ENCODE measurements at places on chromosomes 12 and 14.
A peak's percentile ranks its signal among the peaks of the same experiment; 100 is the strongest.

DNA sequence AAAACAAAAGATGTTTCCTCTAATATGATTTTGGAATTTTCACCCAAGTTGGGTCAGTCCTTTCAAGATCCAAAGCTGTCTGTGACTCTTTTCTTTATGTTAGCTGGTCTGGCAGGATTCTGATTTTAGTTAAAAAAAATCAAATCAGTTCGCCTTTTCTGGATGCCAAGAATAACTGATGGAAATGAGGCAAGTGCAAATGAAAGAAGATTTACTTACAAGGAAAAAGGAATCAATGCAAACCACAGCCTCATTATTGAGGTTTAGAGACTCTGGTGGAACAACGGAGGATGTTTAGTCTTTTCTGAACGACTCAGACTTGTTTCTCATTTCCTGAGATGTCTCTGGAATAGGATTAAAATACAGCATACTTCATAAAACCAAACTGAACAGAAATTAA, 117.0 kb upstream of the DYRK2 start:
- no peak for DNase-seq

DNA sequence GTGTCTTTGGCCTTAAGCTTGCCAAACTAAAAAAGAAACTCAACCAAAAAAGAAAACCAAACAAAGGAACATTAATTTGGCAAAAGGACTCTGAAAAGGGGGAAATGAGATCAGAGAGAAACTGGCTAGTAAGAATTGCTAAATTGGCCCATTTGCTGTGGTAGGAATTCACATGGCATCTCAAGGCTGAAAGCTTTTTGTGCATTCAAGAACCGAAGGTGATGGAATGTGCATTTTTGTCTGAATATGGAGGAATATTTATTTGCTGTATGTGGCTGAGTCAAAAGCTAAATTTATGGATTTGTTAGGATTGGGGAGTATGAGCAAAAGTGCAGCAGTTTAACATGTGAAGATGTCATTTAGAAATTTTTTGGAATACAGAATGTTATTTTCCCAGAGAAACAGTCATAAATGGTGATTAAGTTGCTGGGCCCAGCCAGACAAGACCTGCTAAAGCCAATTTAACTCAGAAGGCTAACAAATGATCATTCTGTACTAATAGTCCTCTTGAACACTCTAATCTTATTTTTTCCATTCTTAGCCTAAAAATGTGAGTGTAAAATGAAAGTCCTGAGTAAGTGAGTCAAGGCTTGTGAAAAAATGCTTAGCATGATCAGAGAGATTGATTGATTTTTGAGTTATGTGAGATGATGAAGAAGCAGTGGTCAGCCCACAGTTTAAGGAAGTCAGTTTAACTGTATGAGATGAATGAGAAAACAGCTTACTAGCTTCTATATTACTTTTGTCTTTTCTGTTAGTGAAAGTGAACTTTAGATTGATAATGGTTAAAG, 94.1 kb downstream of the ANO6 start:
- DNase-seq: no peak

DNA sequence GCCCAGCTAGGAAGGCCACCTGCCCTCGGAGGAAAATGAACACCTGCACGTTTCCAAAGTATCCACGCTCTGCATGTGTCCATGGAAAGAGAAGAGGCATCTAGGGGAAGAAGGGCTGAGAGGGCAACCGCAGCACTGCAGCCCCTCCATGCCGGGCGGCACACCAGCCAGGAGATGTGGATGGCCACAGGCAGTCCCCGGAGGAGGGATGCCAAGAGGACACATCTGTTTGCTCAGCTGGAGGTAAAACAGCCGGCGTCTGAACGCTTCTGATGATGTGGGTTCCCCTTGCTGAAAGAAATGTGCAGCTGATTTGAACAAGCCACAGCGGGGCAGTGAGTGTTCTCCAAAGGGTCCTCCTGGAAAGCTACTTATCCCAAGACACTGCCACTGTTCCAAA, 34.0 kb downstream of the CHGA start:
- DNase-seq: no peak

DNA sequence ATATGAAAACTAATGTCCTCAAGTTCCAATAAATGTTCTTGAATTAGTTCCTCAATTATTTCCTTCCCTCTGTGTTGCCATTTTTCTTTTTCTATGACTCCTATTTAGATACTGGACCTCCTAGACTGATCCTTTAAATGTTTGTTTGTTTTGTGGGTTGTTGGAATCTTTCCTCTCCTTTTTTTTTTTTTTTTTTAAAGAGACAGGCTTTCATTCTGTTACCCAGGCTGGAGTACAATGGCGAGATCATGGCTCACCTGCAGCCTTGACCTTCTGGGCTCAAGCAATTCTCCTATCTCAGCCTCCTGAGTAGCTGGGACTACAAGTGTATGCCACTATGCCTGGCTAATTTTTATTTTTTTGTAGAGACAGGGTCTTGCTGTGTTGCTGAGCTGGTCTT, 9.6 kb downstream of the PRKAG1 start:
- DNase-seq: no peak

GRCh38 chr14:104116756-104117340, 21.5 kb upstream of the KIF26A start:
- DNase-seq: peak; percentile 28

DNA sequence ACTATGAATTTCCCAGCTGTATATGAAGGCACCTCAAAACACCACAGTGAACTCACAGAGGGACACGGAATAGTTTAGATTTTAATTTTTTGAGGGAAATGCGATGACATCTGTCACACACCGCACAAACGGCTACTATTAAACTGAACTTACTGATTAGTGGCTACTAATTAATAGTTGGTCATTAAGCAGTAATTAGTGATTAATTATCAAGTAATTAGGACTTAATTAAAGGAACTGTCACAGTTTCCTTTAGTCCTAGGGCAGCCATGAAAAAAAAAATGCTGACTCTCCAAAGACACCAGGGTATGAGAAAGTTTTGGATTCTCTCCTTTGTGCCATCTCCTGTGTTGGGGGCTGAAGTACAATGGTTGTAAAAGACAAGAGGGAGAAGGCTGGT, 2.9 kb downstream of the OAS1 start:
- DNase-seq: no peak

DNA sequence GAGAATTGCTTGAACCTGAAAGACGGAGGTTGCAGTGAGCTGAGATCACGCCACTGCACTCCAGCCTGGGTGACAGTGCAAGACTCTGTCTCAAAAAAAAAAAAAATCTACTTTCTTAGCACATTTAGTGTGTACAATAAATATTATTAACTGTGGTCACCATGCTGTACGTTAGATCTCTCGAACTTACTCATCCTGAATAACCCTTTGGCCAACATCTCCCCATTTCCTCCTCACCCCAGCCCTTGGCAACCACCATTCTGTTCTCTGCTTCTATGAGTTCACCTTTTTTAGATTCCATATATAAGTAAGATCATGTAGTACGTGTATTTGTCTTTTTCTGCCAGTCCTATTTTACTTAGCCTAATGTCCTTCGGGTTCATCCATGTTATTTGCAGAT, 13.4 kb downstream of the FUT8 start:
- no peak for DNase-seq

DNA sequence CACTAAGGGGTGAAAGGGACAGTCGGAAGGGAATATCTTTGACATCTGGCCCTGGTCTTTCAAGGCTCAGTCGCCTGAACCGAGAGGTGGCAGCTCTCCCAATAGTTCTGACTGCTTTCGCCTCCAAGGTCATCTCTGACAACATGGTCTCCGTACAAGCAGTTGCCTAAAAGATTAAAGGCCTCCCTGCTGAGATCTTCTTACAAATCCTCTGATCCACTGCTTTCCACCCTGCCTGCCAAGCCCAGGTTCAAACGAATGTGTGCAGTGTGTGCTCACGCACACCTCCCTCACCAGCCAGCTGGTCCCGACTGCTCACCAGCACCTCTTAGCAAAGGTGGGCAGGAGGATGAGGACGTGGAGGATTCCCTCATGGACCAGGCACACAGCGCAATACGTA, 10.4 kb downstream of the B4GALNT3 start:
- no peak for DNase-seq
